Transverse colon (tissue), 4 donors: ENCODE measurements at places on chromosomes 2 and 18.

DNA sequence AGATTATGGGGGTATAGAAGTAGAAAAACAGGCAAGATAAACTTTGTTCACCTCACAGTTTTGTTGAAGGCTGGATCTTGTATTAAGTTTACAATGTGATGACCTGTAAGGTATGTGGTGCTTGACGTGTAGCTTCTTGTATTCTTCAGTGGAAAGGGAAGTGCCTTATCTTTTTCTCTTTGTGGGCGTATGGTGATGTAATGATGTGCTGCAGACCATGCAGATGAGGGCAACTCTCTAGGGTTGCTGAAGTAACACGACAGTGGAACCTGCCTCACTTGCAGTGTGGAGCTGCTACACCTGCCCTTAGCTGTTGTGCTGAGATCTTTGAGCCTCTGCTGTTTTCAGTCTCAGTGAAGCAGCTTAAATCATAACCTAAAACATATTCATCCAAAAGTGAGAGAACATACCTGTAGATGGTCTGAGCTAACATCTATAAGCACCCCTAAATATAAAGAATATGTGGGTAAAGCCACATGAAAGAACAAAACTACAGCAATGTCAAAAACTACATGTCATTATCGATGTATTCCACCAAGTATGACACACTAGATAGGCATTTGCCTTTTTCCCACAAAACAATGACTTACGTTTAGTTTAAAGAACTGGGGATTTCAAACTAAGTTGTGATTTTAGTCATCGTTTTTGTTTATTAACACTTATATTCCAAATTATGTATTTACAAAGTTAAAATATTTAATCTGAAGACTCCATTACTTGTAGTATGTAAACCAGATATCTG is 1144.1 kb downstream of the CNTNAP5 start:
- no peaks in the 10 kb centered on the region for H3K36me3 ChIP-seq
- H3K27ac ChIP-seq = no peak overlapping the region

DNA sequence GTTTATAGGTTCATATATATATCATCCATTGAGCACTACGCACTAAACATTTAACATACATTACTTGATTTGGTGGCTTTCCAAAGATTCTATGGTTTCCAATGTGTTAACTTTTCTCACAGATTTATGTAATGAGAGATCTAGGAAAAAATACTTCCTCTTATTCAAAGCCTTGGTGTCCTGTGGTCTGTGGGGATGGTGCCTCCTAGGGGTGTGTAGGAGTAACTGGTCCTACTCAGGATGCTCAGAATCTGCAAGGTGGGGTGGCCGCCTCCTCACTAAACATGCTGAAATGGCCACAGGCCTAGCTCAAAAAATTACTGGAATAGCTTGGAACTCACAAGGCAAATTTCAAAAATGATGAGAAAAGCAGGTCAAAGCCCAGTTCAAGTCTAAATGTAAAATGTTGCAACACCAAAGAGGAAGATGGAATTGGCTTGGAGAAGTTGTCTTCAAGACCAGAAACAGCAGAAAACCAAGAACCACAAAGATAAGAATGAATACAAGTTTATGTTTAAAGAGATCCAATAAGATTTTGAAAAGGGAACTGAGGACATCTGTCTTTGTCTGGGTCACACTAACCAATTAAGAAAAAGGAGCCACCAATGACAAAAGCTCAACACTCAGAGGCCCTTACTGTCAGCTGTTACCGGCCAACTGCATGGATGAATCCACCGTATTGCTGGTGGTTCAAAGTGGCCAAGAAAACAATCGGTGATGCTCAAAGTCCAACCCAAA is 11.5 kb downstream of the GPR55 start:
- H3K27ac ChIP-seq = no peak overlapping the region
- H3K4me1 ChIP-seq = peaks cover 13% of the 10 kb centered on the region
- H3K36me3 ChIP-seq = no peaks in the 10 kb centered on the region
- peak; percentile 76 for DNase-seq
- no peak overlapping the region for H3K4me3 ChIP-seq
- H3K27me3 ChIP-seq = peaks cover 8% of the 10 kb centered on the region

DNA sequence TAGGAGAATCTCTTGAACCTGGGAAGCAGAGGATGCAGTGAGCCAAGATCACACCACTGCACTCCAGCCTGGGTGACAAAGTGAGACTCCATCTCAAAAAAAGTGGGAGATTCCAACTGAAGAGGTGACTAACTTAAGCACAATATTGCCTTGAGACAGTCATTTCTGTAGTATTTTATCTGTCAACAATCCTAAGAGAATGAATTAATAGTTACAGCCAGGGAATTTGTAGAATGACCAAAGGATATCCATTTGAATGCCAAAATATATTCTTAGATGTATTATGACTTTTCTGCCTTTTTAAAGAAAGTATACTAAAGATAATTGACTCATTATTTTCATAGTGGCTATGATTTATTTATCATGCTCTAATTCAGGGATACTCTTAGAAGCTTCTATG is 40.7 kb upstream of the CCDC150 start:
- H3K27ac ChIP-seq = no peak overlapping the region
- H3K4me1 ChIP-seq = no peaks in the 10 kb centered on the region
- no peak for DNase-seq
- no peak overlapping the region for H3K4me3 ChIP-seq
- peaks cover 20% of the 10 kb centered on the region for H3K27me3 ChIP-seq
- no peaks in the 10 kb centered on the region for H3K36me3 ChIP-seq

GRCh38 chr2:18745431-18746272 is 156.3 kb upstream of the NT5C1B start:
- DNase-seq = no peak
- H3K4me3 ChIP-seq = no peak overlapping the region
- peaks cover 6% of the 10 kb centered on the region for H3K4me1 ChIP-seq
- no peak overlapping the region for H3K27ac ChIP-seq
- no peaks in the 10 kb centered on the region for H3K36me3 ChIP-seq
- H3K27me3 ChIP-seq = no peaks in the 10 kb centered on the region

DNA sequence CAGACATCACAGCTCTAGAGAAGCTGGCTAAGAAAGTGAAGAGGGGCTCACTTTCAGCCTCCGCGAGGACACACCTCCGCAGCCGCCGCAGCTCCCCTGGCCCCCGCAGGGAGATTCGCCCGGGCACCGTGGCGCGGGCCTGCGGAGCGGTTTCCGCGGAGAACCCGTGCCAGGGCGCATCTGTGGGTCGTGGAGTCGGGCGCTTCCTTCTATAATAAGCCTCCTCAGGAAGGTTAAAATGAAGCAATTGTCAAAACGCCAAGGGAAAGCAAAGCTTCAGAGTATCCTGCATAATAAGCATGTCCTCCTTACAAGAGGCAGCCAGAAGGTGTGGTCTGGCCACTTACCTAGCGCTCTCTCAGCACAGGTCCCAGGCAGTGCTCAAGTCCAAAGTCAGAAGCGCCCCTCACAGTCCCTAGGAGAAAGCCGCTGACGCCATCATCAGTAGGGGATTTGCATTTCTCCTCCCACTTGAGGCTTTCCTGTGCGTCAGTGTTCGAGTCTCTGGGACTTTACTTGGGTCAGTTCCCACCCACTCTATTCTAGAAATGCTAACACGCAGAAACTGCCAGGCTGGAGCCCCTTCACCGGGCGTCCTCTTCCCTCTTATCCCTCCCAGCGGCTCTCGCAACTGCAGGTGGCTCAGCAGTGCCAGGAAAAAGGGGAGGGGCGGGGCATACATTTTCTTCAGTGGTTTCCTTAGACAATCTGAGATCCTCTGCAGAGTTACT is at the start of gene STAT4:
Gene STAT4, minus strand, starts transcription at position 395 of the 731 bp plus-strand sequence. CDS start 2,791 bp downstream, outside the sequence.
- H3K36me3 ChIP-seq = no peaks in the 10 kb centered on the region
- peaks cover 6% of the 10 kb centered on the region for H3K4me1 ChIP-seq
- peak within 1 kb of the TSS; percentile 47 for H3K27ac ChIP-seq
- H3K4me3 ChIP-seq = peak within 1 kb of the TSS; percentile 44

GRCh38 chr2:145206496-145207281 is 686.8 kb upstream of the ZEB2 start:
- H3K36me3 ChIP-seq = no peaks in the 10 kb centered on the region
- H3K27ac ChIP-seq = no peak overlapping the region
- no peaks in the 10 kb centered on the region for H3K27me3 ChIP-seq
- H3K4me3 ChIP-seq = no peak overlapping the region
- no peak for DNase-seq
- H3K4me1 ChIP-seq = no peaks in the 10 kb centered on the region

DNA sequence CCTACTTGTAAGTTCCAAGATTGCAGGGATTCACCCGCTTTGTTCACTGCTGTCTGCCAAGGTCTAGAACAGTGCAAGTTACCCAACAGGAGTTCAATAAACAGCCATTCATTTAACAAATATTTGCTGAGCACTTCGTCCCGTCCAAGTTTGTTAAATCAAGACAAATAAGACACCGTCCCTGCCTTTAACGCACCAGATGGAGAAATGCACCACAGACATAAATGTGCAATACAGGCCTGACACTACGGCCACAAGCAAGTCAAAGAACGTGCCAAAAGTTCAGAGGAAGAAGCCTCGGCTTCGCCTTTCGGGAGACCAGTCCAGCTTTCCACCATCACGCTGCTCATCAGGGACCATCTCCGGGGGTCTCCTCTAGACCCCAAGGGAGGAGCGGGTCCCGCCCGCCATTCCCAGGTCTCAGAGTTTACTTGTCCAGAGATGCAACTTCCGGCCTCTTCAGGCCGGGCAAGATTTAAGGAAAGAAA is 429 bp downstream of the C2orf76 start:
- peak overlapping the region; percentile 65 for H3K4me3 ChIP-seq
- peak; percentile 27 for DNase-seq
- H3K27ac ChIP-seq = peak overlapping the region; percentile 95
- peaks cover 38% of the 10 kb centered on the region for H3K4me1 ChIP-seq
- no peaks in the 10 kb centered on the region for H3K36me3 ChIP-seq

GRCh38 chr2:189821953-189822748 is 37.9 kb downstream of the PMS1 start:
- no peak overlapping the region for H3K4me3 ChIP-seq
- H3K4me1 ChIP-seq = no peaks in the 10 kb centered on the region
- DNase-seq = no peak
